ENCODE measurements at places on chromosomes 5 and 9.

DNA sequence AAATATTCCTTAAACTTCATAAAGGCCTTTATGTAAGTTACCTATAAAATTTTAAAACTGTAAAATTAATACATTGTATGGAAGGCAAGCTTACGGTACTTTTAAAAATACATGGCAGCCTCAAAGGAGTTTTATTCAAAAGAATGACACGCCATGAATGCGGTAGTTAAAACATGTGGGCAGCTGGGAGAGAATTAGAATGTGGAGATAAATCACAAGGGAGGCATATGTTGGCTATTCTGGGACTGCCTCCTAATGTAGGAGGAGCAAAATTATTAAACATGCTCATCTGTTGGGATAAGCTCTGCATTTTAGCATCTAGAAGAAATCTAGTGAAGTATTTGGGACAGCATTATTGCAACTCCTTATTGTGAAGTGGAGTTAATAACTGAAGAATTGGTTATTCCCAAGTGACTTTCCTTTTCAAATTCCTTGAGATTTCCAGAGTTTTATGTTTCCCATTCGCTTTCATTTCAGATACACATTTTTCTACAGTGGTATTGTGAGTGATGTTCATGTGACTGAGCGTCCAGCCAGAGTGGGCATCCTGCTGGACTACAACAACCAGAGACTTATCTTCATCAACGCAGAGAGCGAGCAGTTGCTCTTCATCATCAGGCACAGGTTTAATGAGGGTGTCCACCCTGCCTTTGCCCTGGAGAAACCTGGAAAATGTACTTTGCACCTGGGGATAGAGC is 109.4 kb downstream of the CMYA5 start:
- DNase-seq: no peak

DNA sequence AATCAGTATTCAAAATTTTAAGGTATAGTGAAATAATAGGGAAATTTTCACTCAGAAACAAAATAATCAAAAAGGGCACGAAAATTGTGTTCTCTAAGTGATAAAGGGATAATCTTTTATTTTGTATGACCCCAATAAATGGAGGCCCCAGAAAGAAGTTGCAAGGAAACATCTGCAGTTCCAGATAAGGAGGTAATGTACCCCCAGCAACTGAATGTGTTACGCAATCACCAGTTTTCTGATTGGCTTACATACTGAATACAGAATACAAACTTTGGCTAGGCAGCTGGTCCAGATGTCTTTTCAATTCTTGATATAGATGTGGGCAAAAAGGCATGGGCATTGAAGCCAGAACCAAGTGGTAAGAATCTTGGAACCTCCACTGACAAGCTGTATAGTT is 1.7 kb upstream of the TOPORS start:
- DNase-seq: no peak

GRCh38 chr5:63570752-63571151 is 391.5 kb downstream of the HTR1A start:
- no peak for DNase-seq

DNA sequence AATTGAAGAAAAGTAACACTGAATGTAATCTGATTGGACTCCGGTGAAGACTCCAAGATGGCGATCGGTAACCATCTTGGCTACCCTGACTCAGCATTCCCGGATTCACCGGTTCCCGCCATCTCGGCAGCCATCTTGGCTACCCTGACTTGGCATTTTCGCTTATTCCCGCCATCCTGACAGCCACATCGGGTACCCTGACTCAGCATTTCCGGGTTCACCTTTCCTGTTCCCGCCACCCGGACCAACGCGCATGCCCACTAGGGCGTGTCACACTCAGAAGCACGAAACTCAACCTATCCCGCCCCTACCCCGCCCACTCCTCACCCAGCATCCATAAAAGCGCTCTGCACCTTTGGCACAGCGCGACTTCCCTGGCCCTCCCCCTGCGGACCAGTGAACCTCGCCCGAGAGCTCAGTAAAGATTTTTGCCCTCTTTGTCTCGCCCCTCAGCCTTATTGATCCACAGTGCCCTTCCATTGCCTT is 17.2 kb downstream of the SPTLC1 start:
- DNase-seq: peak; percentile 12

DNA sequence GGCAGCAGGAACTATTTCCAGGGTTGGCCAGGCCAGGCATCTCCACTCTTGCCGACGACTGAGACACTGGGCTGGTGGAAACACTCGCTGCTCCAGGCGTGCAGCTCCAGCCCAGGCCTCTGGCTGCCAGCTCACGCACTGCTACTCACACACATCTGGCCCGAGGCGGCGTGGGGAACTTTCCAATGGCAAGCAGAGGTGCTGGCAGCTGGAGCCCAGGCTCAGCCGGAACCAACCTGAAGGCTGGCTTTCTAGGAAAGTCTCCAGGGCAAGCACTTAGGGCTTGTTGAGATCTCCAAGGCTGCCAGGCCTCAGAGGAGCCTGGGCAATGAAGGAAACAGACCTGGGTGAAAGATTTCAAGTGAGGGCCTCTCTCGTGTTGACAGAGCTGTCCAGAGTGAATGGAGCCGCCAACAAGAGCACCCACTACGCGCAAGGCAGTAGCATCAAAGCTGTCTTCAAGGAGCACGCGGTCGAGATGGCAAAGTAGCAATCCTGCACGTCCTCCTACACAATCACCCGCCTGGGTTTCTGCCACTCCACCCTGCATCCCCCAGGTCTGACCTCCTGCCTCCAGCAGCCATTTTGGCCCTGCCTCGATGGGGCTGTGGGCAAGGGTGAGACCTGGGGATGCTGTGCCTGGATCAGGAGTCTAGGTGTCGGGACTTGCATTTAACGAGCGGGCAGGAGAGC is 14.4 kb downstream of the SH3PXD2B start:
- DNase-seq: no peak

DNA sequence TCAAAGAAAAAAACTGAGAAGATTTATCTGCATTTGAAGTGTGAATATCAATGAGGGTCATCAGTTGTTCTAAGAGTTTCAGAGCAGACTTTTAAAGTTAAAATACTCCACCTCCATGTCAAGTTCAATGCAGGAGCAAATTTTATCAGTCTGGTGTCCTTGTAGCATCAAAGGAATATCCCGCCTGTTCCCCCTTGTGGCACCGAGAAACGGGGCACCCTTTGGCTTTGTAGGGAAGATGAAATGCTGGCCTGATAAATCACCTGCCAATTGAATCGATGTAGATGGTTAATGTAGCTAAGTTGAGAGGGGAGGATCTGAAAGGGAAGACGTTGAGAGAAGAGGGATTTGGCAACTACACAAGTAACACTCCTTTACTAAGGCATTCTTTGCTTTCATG is 714.5 kb downstream of the EFNA5 start:
- DNase-seq: no peak

- no peak for DNase-seq
Measured at GRCh38 chr9:77848897-77849296, 182.7 kb downstream of the GNAQ start.

- DNase-seq: no peak
Measured at GRCh38 chr5:22852807-22853660, at the start of gene CDH12. Gene CDH12 (minus strand): TSS chr5:22853344.

DNA sequence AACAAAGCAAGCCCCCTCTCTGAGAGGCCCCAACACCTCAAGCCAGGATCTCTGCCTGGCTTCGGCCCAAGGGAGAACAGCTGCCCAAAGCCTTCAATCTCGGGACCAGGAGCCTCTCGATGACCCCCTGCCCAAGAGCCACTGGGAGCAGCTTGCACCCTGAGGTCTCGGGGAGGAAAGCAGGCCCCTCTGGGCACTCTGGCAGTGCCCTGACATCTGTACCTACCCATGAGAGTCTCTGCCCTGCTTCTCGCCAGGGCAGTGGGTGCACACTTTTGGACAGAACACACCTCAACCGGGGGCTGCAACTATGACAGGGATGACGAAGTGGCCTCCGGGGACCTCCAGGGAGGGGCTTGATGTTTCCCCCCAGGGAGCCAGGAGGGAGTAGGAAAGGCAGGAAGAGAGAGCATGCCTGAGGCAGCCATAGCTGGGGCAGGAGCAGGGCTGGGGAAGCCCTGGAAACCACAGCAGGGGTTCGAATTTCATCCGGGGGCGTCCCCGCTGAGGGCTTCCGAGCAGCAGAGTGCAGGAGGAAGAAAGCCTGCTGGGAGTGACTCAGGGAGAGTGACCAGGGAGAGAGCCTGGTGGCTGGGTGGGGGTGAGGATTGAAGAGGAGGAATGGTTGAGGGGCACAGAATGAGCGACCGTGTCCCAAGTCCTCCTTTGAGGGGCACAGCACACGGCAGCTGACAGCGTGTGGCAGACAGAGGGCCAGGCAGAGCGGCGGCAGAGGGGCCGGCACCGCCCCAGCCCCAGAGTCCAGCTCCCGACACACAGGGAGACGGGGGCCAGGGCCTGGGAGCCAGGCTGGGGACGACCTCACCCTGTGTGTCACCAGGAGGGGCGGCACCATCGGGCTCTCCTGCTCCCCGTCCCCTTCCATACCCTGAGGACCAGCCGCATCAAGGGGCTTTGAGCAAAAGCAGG is 1.8 kb downstream of the LPCAT1 start:
- no peak for DNase-seq
